ENCODE measurements at places on chromosomes 12 and 14.
A peak's percentile ranks its signal among the peaks of the same experiment; 100 is the strongest.

GRCh38 chr12:57157588-57158173, 10.3 kb upstream of the LRP1-AS start:
- DNase-seq = peak; percentile 80

DNA sequence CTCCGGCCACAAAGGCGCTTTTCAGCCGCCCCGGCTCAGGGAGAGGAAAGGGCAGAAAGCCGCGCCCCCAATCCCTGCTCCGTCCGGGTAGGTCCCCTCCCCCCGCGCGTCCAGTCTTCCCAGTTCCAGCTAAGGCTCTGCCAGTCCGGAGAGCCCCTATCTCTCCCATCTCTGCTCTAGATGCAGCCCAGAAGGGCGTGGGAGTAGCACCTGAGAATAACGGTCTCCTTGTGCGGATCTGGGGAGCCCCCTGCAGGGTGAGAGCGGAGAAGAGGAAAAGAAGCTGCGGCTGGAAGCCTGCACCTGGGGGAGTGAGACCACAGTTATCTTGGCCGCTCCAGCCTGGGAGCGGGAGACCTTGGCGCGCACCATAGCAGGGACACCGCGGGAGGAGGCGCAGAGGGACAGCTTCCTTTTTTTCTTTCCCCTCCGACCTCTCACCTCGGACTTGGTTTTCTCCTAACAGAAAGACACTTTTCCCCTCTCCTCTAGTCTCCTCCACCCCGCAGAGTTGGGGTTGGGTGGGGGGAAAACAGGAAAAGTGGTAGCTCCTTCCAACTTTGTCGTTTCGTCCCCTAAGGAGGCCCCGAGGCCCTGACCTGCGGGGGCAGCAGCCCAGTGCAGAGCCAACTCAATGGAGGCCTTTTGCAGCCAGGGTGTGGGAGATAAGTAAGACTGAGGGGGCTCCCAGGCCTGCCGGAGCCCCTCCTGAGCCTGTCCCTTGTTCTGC, 2.4 kb downstream of the DHH start:
- DNase-seq = peak; percentile 15

GRCh38 chr12:9509464-9510161, 98.1 kb downstream of the KLRB1 start:
- DNase-seq = no peak

DNA sequence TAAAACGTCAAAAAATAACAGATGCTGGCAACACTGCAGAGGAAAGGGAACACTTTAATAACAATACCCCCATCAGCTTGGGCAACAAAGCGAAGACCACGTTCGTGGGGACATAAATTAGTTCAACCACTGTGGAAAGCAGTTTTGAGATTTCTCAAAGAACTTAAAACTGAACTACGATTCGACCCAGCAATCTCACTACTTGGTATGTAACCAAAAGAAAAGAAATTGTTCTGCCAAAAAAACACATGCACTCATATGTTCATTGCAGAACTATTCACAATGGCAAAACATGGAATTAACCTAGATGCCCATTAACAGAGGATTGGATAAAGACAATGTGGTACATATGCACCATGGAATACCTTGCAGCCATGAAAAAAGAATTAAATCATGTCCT, 81.2 kb upstream of the RAP1B start:
- DNase-seq = no peak

GRCh38 chr12:12387501-12387900, 30.6 kb downstream of the BORCS5 start:
- DNase-seq = no peak

- peak; percentile 65 for DNase-seq
Measured at GRCh38 chr12:111529424-111530368, 69.4 kb downstream of the ATXN2 start.

Data from suppressor macrophage treated with lipopolysaccharide for 4 hours (primary cell).